ENCODE measurements at places on chromosomes 6 and 20.

- DNase-seq = no peak
Observed at GRCh38 chr6:10746915-10747250, 722 bp upstream of the TMEM14B start.

DNA sequence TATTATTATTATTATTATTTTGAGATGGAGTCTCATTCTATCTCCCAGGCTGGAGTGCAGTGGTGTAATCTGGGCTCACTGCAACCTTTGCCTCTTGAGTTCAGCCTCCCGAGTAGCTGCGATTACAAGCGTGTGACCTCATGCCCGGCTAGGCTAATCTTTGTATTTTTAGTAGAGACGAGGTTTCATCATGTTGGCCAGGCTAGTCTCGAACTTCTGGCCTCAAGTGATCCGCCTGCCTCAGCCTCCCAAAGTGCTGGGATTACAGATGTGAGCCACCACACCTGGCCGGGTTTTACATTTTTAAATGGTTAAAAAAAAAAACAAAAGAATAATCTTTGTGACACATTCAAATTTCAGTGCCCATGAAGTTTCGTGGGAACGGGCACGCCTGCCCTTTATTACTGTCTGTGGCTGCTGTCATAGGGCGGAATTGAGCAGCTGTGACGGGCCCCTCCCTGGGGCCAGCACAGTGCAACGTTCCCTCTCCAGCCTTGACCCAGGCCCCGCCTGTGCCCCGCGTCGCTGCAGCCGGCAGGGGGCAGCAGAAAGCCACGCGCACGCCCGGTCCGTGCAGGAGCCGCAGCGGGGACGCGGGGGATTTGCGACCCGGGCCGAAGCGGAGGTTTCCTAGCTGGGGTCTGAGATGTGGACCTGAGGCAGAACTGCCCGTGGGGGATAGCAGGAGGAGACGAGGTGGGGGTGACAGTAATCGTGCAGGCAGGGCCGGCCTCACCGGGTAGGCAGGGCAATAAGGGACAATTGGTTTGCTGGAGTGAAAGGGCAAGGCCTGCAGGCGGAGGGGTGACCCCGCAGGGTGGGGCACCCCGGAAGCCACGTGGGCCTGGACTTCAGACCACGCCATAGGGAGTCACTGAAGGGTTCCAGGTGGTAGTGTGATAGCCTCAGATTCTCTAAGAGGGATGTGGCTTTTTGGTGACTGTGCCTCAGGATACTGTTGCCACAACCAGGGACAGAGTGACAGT is 54.3 kb downstream of the SYTL3 start:
- peak; percentile 89 for DNase-seq

DNA sequence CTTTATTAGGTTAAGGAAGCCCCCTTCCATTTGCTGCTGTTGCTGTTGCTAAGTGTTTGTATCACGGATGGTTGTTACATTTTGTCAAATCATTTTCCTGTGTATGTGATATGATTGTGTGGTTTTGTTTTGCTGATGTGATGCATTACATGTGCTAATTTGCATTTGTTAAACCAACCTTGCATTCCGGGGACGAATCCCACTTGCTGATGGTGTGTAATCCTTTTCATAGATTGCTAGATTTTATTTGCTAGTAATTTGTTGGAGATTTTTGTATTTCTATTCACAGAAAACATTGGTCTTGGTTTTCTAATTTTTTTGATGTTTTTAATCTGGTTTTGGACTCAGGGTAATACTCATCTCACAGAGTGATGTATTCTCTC is 167.8 kb downstream of the WDR27 start:
- no peak for DNase-seq

DNA sequence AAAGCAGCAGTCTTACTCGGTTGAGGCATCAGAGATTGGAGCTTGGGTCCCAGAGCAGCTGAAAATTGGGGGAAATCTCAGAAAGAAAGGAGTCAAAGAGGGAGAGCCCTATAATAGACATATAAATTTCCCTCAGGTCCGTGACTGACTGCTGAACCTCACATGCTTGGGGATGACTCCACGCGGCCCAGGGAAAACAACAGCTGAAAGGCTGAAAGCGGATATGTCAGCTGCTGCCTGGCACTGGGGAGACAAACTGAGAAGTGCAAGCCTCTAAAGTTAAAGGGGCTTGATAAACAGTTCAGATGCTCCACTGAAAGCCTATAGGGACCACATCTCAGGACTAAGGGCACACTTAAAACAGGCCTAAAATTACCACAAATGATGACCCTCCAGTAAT is 255.9 kb upstream of the RIN2 start:
- peak; percentile 80 for DNase-seq

- DNase-seq = peak; percentile 38
Observed at GRCh38 chr6:40482532-40482931, 104.6 kb downstream of the LRFN2 start.

DNA sequence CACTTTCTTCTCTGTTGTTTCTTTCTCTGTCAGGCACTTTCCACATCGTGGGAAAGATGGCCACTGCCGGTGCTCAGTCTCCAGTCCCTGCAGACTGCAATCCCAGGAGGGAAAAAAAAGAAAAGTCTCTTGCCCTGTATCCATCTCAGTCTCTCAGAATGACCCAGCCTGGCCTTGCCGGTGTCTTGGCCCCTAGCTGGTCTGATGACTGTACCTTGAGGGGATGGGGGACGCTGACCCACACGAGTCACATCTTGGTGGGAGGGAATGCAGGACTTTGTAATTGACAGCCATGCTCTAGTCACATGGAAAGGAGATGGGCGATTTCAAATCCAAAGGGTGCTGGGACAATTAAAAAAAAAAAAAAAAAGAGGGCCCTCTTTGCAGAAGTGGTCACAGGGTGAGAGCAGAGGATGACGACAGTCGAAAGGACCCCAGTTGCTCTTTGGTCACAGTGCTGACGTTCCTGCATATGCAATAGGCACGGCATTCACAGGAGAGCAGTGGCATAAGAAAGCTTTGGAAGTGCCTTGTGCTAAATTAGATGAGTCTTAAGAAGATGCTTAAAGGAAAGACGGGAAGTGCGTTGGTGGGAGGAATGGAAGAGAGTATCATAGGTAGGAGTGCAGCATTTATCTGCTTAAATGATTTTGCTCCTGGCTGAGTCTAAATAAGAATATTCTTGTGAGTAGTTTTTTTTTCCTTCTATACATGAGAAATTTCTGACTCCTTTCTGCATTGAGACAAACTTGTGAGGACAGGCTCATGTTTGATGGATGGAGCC is 63.9 kb upstream of the AKAP12 start:
- no peak for DNase-seq

DNA sequence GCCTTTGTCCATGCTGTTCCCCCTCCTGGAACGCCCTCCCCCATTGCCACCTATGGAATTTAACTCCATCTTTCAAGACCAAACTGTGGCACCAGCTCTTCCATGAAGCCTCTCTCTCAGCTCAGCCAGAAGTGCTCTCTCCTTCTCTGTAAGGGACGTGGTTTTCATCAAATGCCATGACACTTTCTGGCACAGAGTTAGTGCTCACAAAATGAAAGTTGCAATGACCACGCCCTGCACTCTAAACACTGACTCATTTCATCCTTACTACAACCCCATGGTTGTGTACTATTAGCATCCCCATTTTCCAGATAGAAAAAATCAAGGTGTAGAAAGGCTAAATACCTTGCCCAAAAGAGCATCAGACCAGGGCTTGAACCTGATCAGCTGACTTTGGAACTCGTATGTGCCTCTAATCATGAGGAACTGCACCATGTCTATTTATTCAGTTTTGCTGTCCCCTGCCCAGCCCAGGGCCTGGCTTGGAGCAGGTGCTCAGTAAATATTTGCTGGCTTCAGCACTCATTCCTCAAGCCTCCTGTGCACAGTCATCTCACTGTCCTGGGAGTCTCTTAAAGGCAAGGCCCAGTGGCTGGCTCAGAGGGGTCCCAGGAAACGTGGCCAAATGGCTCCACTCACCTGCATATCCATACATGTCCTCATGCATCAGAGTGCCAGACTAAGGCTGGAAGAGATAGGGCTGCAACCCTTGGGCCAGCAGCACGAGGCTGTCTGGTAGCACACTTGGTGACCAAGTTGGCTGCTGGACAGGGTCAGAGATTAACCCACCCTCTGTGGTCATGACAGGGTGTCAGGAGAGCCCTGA is 77.9 kb downstream of the MRPL14 start:
- DNase-seq = no peak

- no peak for DNase-seq
Observed at GRCh38 chr20:43878776-43879175, 35.9 kb upstream of the TOX2 start.

DNA sequence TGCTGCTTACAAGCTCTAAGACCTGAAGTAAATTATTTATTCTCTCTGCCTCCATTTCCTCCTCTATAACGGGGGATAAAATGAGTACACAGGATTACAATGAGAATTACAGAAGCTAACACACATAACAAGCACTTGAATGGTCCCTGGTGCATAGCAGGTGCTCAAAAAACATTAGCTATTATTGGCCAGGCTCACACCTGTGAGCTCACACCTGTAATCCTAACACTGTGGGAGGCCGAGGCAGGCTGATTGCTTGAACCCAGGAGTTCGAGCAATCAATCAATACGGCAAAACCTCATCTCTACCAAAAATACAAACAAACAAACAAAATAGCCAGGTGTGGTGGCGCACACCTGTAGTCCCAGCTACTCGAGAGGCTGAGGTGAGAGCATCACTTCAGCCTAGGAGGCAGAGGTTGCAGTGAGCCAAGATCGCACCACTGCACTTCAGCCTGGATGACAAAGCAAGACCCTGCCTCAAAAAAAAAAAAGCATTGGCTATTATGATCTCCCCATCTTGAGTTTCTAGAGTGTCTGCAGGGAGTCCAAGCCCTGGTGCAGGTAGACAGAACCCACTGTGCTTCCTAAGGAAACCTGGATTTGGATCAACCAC is 68.1 kb downstream of the PREX1 start:
- DNase-seq = no peak

DNA sequence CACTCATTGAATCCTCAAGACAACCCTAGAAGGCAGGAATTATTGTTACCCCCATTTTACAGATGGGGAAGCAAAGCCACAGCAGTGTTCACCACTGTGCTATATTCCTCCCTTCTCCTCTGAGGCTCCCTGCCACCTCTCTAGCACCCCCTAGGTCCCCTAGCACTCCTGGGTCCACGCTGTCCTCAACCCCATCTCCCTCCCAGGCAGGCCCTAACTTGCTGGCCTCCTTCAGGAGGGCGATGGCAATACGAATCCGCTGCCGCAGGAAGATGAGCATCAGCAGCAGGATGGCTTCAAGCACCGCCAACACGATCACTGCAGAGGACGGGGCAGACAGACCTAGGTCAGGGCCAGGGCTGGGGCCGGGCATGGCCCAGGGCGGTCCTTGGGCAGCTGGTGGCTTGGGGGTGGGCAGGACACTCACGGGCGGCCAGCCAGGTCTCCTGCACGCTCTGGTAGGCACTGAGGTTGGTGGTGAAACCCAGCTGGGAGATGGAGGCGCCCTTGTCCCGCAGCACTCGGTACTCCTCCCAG is 7.8 kb upstream of the NEU1 start:
- DNase-seq = no peak

DNA sequence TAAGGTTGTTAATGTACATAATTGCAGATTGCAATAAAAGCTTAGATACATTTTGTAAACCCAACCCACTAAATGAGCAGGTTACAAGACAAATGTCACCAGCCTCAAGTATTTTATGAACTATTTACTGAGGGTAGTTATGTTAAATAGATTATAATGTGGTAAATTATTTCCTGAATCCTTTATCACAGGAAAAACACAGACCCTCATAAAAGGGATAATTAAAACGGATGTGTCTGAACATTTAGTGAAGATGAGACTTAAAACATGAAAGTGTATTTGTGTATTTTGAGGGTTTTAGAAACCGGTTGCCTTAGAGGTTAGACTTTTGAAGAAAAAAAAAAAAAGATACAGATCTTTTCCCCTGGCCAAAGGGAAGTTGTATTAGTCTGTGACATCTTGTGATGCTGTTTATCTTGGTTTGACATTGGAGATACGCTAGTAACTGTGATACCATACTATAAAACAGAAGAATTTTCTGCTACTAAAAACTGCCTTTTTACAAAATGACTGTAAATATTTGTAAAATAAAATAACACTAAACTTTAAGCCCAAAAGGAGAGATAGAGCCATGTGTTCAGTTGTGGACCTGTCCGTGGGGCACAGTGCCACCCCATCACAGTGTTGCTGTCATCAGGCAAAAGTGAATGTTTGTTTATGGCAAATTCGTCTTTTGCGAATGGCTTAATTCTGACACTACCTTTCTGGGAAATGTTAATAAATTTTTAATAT is 9.7 kb downstream of the DYNLT1 start:
- no peak for DNase-seq

DNA sequence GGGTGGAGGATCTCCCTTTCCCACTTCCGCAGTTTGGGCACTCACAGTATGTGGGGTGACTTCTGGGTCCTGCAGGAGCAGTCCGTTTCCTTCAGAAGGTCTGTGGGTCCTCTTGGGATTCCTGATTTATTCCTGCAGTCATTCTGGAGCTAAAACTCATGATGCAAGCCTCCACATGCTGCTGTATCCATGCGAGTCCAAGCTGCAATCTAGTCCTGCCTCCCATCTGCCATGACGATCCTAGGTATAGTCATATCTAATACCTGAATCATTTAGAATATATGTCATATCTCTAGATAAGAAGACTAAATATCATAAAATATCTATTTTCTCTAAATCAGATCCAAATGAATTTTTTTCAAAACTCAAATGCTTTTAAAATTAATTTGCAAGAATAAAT is 103.4 kb upstream of the AHI1 start:
- no peak for DNase-seq

- no peak for DNase-seq
Observed at GRCh38 chr6:64335195-64335594, 699.6 kb downstream of the PHF3 start.

DNA sequence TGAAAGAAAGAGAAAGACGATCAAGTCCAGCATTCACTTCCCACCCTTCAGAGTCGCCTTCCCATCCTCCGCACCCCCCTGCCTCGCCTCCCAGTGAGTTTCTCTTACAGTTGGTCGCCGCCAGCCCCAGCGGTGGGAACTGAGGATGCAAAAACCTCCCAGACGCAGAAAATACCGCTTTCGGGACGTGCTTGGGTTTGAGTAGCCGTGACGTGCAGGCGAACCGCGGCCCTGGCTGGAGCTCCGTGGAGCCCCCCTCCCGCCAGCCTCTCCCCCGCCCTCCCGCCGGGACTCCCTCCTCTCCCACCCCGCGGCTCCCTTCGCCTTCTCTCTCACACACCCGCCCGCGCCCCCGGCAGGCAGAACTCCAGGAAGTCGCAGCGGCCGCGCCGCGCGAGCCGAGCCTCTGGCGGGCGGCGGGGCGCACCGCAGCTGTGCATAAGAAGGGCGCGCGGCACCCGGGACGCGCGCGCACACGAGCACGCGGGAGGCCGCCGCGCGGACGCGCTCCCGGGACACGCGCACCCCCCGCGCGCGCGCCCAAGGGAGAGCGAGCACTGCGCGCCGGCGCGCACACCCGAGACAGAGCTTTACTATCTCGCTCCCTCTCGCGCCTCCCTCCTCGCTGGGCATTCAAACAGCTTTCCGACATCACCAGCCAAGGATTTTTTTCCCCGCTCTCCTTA is at the start of gene ADGRB3:
Gene ADGRB3, plus strand, starts transcription at position 557 of the 686 bp plus-strand sequence. CDS start 3,394 bp downstream, outside the sequence.
- DNase-seq = peak; percentile 93

- DNase-seq = peak; percentile 79
Observed at GRCh38 chr6:158232316-158233213, 64.4 kb downstream of the GTF2H5 start.

- no peak for DNase-seq
Observed at GRCh38 chr6:52562911-52563310, 13.9 kb downstream of the TRAM2 start.

Measured in right hindlimb (tissue), 1 donor.